ENCODE measurements at places on chromosomes 13 and 19.

- DNase-seq, result no peak
Observed at GRCh38 chr13:50119591-50119990, 104.3 kb downstream of the KCNRG start.

- no peak for DNase-seq
Observed at GRCh38 chr19:14072535-14073260, at the start of gene MISP3. Gene MISP3 (plus strand): TSS chr19:14072786. CDS start chr19:14073310, 524 bp downstream.

- no peak for DNase-seq
Observed at GRCh38 chr19:2345794-2346663, 14.0 kb upstream of the TMPRSS9 start.

GRCh38 chr19:5171711-5172110 is 168.9 kb downstream of the PTPRS start:
- no peak for DNase-seq

GRCh38 chr13:74966814-74967424 is 515.0 kb downstream of the TBC1D4 start:
- no peak for DNase-seq

DNA sequence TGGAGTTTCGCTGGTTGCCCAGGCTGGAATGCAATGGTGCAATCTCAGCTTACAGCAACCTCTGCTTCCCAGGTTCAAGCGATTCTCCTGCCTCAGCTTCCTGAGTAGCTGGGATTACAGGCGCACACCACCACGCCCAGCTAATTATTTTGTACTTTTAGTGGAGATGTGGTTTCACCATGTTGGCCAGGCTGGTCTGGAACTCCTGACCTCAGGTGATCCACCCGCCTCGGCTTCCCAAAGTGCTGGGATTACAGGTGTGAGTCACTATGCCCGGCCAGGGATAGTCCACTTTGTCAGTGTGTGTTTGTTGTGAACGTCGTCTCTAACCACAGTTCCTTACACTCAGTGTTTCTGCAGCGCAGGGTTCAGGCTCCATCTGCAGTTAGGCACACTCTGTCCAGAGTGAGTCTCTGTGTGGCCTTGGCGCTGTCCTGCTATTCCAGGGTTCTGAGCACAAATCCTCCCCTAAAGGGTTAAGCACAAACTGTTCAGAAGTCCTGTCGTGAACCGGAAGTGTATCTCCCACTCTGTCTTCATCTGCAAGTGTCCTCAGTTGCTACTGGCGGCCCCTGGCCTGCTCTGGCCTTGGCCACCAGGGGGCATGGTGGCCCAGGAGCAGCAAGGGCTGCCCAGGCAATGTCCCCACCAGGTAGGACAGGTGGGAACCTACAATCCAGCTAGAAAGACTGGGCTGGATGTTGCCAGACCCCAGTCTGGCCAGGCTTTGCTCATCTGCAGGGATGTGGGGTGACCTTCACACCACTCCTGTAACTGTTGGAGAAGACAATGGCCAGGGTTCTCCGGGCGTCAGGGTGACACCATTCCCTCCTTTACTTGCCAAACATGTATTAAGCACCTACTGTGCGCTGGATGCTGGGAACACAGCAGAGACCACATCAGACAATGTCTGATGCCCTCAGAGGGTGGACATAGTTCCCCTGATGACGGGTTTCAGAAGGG is 38.8 kb upstream of the GATAD2A start:
- peak; percentile 50 for DNase-seq

- DNase-seq, result no peak
Observed at GRCh38 chr13:110942248-110942981, 27.5 kb upstream of the ANKRD10 start.

DNA sequence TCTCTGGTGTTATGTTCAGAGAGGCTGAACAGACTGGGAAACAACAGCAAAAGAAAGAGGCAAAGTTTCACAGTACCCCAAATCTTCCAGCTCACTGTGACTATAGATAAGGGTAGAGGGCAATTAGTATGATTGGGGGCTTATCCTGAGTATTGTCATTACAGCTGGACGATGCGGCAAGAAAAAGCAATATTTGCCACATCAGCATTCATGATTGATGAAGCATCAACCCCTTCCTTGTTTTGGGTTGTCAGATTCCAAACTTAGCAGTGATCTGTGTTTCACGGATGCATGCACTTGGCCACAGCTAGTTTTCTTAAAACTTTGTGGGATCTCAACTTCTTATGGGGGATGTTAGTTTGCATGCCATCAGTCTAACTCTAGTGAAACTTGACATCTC is 348.8 kb upstream of the SLITRK5 start:
- DNase-seq, result no peak

GRCh38 chr19:14343286-14343685 is 38.0 kb upstream of the ADGRE5 start:
- DNase-seq, result no peak

- DNase-seq, result no peak
Observed at GRCh38 chr19:50478901-50479715, 2.5 kb upstream of the GARIN5A start.

DNA sequence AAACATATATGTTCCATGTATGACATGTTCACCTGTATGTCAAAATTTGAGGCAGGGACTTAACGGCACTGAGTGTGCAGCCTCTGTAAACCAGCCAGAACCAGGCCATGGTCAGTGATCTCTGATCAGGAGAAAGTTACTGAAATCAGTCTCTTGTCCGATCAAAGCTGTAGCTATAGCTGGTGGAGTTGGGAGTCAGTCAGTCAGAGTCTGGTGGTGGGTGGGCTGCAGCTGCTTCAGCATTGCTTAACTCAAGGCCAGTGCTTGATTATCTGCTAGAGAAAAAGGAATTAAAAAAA is 78.3 kb downstream of the ANKRD10 start:
- no peak for DNase-seq

- DNase-seq, result no peak
Observed at GRCh38 chr13:27449081-27449603, 1.2 kb downstream of the MTIF3 start.

GRCh38 chr19:2810141-2811091 is 9.3 kb upstream of the ZNF554 start:
- no peak for DNase-seq

DNA sequence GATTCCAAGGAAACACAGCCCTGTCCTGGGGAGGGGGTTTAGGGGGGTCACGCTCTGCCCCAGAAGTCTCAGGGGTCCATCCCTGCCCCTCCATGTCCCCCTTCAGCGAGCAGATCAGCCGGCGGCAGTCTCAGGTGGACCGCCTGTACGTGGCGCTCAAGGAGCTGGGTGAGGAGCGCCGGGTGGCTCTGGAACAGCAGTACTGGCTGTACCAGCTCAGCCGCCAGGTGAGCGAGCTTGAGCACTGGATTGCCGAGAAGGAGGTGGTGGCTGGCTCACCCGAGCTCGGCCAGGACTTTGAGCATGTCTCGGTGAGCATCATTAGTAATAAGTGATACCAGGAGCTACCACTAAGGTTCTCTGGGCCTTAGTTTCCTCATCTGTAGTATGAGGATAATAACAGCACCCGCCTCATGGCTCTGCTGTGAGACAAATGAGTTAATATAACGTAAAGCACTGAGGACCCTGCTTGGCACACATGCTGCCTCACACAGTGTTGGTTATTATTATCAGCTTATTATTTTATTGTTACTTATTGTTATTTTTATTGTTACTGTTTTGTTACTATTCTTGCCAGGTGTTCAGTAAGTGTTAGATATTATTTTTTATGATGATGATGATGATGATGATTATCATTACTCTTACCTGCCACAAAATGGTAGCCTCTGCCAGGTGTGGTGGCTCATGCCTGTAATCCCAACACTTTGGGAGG is 20.5 kb upstream of the SHKBP1 start:
- no peak for DNase-seq

GRCh38 chr13:53110181-53110580 is 81.6 kb downstream of the OLFM4 start:
- no peak for DNase-seq

DNA sequence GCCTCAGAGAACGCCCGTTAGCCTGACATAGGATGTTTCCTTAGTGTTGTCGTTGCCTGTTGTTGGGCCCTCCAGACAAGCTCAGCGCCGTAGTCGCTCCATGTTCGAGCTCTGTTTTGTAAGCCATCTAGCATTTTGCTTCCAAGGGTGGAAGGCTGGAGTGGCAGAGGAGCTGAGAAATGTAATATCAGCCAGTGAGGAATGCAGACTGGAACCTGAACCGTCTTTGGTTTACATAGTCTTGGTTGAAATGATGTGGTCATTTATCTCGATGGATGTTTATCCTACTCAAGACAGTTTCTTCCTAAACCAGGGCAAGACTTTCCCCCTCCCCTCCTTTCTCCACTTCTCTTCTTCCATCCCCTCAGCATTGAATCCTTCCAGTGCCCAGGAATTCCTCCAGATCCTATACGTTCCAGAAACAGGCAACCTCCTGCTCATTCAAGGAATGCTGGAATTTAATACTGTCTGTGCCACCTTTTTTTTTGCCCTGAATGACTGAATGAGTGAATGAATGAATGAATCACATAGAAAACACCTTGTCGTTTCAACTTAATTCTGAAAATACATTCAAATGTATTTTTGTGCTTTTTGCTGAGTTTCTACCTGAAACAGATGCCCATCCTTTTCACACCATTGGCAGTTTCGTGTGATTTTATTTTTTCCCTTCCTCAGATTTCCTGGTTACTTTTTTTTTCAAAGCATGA is 109.5 kb upstream of the MBNL2 start:
- no peak for DNase-seq

- no peak for DNase-seq
Observed at GRCh38 chr19:1935484-1936208, 5.3 kb upstream of the CSNK1G2 start.

GRCh38 chr19:2756477-2756876 is 16.7 kb upstream of the SLC39A3 start:
- no peak for DNase-seq

DNA sequence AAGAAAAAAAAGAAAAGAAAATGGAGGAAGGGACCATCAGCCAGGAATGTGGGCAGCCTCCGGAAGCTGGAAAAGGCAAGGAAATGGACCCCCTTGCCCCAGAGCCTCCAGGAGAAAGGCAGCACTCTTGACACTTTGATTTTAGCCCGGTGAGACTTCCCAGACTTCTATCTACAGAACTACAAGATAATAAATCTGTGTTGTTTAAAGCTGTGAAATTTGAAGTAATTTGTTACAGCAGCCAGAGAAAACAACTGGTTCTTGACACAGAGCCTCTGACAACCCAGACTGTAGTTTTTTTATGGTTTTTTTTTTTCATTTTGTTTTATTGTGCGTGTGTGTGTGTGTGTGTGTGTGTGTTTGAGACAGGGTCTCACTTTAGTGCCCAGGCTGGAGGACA is 7.6 kb downstream of the CTU1 start:
- no peak for DNase-seq

- DNase-seq, result no peak
Observed at GRCh38 chr13:103031332-103031873, 34.8 kb downstream of the SLC10A2 start.

DNA sequence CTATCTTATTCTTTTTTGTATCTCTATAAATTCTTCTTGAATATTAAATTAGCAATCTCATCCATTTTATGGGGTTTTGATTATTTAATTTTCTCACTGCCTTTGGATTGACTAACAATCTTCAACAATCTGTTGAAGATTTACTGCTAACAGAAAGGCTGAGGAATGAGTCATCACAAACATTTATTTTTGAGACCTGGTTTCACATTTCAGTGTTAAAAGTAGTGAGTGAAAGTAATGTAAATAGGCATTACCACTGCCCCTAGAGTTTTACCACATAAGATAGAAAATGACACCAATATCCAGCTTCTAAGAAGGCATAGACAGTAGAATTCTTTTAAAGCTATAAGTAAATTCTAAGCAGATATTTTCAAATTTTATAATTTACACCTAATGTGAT is 472.8 kb downstream of the OLFM4 start:
- DNase-seq, result no peak

DNA sequence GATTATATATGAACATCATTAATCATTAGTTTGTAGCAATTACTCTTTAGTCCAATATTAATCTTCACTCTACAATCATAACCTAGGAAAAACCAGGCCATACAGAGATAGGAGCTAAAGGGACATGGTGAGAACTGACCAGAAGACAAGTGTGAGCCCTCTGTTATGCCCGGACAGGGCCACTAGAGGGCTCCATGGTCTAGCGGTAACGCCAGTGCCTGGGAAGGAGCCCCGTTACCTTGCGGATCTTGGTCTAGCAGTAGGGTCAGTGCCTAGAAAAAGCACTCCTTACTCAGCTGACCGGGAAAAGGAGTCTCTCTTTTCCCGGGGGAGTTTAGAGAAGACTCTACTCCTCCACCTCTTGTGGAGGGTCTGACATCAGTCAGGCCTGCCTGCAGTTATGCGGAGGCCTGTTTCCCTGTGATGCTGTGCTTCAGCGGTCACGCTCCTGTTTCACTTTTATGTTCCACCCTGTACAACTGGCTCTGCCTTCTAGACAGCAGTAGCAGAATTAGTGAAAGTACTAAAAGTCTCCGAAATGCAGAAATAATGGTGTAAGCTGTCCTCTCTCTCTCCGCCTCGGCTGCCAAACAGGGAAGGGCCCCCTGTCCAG is 13.8 kb downstream of the OR7D4 start:
- peak; percentile 20 for DNase-seq

GRCh38 chr19:17520865-17521264 is 9.4 kb downstream of the PGLS start:
- no peak for DNase-seq

DNA sequence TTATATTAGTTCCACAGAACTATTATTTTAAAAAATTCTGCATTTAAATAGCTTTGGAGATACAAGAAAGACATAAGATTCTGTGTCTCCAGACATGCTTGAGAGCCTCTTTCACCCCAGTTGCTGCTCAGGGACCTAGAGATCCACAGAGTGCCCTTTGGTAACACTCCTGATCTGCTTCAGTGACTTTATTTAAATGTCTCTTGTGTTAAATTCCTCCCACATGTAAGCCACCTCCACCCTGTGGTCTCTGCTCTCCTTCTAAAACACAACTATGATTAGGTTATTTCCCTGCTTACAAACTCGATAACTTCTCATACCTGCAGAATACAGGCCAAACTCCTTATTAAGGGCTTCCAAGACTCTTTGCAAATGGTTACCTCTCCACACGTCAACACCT is 141.0 kb downstream of the RFC3 start:
- DNase-seq, result no peak

GRCh38 chr13:100230769-100231149 is 141.9 kb downstream of the PCCA start:
- no peak for DNase-seq

GRCh38 chr13:20016649-20017364 is 58.3 kb downstream of the ZMYM2 start:
- DNase-seq, result no peak

DNA sequence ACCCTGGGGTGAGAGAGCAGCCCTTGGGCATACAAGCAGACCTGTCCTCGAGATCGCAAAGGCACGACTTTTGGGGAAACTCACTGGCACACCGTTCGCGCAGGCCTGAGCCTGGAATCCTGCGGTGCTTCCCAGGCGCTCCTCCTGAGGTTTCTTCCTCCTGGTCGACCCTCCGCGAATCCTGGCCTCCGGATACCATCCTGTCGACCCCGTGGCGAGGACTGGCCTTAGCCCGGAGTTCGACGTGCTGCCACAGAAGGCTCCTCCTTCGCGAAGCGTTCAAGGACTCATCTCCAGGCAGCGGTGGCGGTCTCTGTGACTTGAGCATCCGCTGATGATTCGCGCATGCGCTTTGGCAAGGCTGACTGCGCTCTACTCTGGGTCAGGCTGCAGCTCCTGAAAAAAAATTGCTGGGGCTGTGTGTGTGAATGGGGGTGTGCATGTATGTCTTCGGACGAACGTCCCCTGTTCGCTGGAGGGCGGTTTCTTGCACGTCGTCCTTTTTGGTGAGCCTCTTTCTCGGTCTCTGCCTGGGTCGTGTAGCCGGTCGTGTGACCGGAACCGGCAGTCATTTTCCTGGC is 64.4 kb upstream of the ZNF527 start:
- DNase-seq, result no peak

Measured in stimulated activated CD4-positive, alpha-beta T cell treated with anti-CD3 and anti-CD28 coated beads, TNF-alpha, amount 100 ng/mL, for 1 hour (primary cell).